ENCODE measurements at places on chromosomes 16 and 17.

DNA sequence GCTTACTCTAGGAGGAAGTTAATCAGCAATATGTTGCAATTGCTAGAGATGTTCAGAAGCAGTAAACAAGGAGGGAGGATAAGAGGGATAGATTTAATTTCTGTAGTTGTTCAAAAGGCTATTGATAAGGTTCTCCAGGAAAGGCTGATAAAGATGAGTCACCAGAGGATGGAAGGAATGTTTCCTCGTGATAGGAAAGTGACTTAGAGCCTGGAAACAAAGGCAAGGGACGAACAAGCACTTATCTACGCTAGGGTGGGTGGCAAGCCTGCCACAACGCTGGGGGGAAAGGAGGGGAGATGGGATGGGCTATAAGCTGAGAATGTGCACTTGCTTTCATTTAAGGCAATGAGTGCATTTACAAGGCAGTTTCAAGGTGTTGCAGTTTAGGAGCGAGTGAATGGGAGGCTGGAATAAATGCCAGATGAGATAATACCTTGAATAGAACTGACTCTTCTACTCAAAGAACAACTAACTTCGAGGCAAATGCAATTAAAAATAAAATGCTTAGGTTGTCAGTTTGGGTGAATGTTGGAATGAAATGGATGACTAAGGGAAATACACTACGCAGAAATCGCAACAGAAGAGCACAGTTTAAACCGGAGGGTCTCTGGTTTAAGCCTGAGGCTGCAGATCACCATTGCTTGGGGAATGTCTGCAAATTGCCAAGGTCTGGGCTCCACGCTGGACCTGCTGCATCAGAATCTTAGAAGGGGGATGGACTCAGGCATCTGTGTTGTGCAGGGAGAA is 76.0 kb upstream of the RBBP6 start:
- no peak for DNase-seq

- no peak for DNase-seq
Measured at GRCh38 chr17:20157001-20157310, 147.8 kb downstream of the SPECC1 start.

DNA sequence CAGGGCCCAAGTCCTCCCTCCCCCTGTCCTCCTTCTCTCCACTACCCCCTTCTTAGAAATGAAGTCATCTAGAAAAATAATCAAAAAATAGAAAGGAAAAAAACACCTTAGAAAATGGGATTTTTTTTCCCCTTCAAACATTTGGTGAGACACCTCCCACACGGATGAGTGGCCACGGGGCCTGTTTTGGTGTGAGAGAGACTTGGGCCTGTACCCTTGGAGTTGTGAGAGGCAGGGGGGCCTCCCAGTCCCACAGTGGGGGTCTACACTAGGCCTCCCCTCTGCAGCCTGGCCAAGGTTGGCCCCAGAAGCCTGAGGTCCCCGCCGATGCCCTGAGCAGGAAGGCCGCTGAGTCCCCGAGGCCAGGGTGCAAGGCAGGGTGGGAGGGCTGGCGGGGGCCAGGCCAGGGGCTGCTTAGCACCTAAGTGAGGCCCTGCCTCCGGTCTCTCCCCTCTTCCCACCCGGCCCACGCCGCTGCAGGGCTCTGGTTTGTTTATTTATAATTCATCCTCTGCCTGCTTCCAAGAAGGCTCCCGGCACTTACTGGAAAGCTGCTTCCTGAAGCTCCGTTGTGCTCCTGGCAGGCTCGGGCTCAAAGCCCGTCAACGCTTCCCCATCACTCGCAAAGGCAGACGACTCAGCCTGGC is 26.4 kb downstream of the NPTX1 start:
- DNase-seq = no peak

DNA sequence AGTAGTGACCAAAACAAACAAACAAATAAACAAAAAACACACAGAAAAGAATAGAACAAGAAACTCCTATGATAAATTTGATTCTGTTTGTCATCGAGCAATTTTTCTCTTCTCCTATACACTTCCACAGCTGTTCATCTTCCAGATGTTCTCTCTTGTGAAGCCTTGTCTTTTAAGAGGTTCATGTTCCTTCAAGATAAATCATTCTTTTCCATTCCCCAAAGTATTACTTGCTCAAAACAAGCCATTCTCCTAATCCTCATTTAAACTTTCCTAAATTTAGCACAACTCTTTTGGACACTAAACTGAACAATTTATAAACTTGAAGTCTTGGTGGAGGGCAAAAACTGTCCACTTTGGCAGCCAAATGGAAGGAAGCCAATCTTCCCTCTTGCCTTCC is 103.3 kb downstream of the ABCA8 start:
- no peak for DNase-seq

GRCh38 chr16:19389246-19389645 is 28.4 kb upstream of the TMC5 start:
- peak; percentile 83 for DNase-seq

GRCh38 chr16:66131895-66132294 is 234.6 kb upstream of the CDH5 start:
- DNase-seq = no peak

DNA sequence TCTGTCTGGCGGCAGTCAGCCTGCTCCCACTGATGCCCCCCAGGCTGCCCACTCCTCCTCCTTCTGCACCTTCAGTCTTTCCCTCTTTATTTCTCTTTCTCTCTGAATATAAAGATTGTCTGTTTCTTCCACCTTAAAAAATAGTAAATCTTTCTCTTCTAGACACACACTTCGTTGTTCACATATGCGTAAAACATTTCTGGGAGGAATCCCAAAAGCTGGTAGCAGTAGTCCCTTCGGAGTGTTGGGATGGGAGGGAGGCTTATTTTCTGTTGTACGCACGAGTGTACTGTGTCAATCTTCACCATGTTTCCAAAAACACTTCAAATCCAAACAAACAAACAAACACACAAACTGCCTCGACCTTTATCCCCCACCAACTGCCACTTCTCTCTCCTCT is 9.9 kb downstream of the OSBPL7 start:
- no peak for DNase-seq

GRCh38 chr17:56929362-56929969 is 15.6 kb upstream of the TRIM25 start:
- no peak for DNase-seq

DNA sequence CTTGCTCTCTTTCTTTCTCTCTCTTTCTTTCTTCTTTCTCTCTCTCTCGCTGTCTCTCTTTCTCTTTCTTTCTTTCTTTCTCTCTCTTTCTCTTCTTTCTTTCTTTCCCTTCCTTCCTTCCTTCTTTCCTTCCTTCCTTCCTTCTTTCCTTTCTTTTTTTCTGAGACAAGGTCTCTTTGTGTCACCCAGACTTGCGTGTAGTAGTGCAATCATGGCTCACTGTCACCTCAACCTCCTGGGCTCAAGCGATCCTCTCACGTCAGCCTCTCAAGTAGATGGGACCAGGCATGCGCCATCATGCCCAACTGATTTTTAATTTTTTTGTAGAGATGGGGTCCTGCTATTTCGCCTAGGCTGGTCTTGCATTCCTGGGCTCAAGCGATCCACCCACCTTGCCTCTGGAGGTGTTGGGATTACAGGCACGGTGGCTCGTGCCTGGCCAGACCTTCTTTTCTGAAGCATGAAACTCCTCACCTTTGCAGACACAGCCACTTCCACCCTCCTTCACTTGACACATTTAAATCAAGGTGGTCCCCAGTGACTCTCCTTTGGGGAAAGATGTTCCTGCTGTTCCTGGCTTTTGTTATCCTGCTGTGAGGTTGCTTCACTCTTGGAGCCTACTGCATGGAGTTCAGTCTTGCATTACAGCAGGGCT is 26.8 kb upstream of the NKD1 start:
- no peak for DNase-seq

GRCh38 chr16:24577167-24577566 is 37.8 kb downstream of the RBBP6 start:
- DNase-seq = no peak

GRCh38 chr16:75130150-75130771 is 13.7 kb upstream of the LDHD start:
- no peak for DNase-seq

GRCh38 chr17:81153340-81153803 is 11.9 kb upstream of the PVALEF start:
- no peak for DNase-seq

DNA sequence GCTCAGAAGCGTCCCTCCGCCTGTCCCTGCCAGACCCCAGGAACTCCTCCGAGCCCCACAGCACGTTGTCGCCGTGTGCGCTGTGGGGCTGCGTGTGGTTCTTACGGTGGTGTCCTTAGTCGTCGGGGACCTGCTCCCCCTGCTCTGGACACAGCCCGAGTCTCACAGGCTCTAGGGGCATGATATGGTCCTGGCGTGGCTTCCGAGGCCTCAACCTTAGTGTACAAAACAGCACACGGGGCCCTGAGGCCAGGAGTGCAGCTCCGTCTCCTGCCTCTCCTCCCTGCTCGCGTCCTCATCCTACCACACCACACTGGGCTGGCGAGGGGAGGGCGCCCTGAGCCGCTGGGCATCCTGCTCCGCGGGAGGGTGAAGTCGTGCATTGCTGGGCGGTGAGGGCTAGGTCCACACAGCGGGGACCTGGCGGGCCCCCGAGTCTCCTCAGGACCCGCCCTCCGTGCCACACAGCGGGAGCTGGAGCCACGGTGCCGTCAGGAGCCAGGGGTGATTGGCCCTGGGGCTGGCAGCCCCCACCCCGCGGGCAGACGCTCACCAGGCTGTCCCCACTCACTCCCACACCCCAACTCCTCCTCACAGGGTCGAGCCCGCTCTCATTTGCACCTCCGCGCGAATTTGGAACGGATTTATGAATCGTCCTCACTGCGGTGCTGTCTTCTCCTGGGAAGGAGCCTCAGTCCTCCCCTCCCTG is 1.2 kb upstream of the MAFG start:
- DNase-seq = peak; percentile 25

GRCh38 chr16:31093132-31093703 is 1.4 kb downstream of the VKORC1 start:
- no peak for DNase-seq

GRCh38 chr16:53045341-53046220 is 7.1 kb downstream of the CHD9NB start:
- DNase-seq = no peak

- no peak for DNase-seq
Measured at GRCh38 chr17:57215317-57215716, 41.0 kb upstream of the MSI2 start.

DNA sequence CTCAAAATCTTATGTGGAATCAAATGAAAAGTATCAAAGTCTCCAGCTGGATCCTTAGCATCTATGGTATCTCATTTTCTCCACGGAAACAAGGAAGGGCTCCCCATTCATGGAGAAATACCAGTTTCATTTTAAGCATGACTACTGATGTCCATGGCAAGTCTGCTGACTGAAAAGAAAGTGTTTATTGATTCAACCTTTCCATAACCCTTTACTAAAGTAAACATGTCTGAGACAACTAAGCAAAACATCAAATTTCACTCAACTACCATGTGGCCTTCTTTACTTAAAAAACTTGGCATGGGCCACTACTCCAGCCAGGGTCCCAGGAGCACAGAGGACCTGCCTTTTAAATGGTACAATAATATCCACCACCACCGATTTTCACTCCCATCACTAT is 928.0 kb upstream of the SOX9 start:
- no peak for DNase-seq

DNA sequence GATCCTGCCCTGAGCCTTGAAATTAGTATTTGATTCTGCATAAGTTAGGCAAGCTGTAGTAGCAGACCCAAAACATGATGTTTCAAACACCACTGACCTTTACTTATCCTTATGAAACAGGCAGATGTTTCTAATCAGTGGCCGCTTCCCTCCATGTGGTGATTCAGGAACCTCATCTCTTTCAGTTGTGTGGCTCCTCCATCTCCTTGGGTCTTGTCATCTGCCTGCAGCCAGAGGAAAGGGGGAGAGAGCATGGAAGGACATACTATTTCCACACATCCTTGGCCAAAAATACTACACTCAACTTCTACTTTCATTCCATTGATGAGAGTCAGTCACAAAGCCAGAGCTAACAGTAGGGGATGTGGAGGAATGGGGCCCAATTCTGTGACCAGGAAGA is 41.6 kb upstream of the IRX6 start:
- no peak for DNase-seq

- peak; percentile 88 for DNase-seq
Measured at GRCh38 chr17:8062435-8062806, 23.6 kb downstream of the ALOX15B start.

DNA sequence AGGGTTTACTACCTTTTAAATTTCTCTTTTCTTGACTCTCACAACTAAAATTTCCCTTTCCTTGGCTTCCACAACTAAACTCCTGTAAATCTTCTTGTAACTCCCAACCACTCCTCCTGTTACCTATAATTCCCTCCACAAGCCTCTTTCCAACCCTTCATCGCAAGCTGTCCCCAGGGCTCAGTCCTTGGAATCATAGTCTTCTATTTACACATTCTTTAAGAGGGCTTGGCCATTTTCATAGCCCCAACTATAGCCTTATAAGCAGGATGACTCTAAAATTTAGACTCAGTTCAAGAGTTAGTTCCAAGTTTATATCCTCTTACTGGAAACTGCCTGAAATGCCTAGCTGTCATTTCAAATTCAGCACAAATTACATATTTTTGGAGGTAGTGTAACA is 23.9 kb downstream of the GLG1 start:
- no peak for DNase-seq

GRCh38 chr17:15382914-15383313 is 41.5 kb upstream of the TEKT3 start:
- no peak for DNase-seq

- no peak for DNase-seq
Measured at GRCh38 chr17:67492251-67492740, 115.2 kb downstream of the PITPNC1 start.

- DNase-seq = no peak
Measured at GRCh38 chr16:54033747-54034146, 252.8 kb downstream of the IRX3 start.

DNA sequence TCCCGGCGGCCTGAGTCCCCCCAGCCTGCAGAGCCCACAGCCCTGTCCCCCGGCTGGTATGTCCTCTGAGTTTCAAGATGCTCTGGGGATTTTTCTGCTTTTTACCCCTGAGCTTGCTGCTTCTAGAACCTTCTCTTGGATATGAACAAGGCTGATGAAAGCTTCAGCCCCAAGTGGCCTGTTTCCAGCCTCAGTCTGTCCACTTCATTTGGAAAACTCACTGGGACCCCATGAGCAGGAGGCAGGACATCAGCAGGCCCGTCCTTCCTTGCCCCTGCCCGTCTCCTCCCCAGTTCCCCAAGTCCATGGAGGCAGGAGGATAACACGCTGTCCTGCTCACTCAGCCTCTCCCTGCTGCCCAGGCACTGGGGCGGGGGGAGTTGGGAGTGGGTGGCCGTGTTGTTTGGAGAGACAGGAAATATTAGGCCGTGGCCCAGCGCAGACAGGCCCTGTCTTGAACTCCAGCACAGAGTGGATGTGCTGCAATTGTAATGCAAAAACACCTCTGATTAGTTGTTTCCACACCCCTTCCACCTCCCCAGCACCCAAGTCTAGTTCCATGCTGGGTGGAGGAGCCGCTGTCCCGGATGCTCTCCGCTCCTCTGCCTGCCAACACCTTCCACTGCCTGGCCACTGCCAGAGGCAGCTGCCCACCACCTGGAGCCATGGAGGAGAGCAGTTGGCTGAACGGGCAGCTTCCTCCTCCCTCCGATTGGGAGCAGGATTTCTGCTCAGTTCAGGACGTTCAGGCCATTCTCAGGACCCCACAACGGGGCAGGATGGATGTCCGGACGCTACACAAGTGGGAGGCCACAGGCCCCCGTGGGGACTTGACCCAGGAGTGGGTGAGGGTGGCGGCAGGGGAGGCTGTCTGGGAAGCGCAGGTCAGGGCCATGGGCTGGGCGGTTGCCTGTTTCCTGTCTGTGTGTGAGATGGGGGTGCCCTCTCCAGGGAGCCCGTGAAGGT is 216.9 kb upstream of the GSE1 start:
- no peak for DNase-seq

Measured in hematopoietic multipotent progenitor cell treated with erythropoietin and hydrocortisone succinate and interleukin-3 and kit ligand, for 17 days (in vitro differentiated cells).